AG04450 (cell line): ENCODE measurements at places on chromosomes 13 and 19.

- DNase-seq, result no peak
These were observed 24.8 kb downstream of the MAP4K1 start for GRCh38 chr19:38592940-38593339.

DNA sequence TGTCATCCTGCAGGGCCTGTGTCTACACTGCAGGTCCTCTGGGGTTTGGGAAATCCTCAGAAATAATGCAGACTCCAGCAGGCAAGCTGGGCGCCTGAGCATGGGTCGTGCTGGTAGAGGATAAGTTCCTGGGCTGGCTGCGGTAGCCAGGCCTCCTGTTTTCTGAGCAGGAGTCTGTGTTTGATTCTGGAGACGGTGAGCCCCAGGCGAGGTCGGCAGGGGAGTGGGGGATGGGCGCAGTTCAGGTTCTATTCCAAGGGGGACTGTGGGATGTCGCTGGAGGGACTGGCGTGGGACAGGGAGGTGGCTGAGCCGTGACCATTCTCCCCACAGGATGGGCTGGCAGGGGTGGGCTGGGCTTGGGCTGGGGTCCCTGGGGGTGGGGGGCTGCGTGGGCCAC lies 154.7 kb downstream of the KDM4B start:
- DNase-seq, result no peak

- no peak for DNase-seq
These were observed 9.4 kb downstream of the SIRT6 start for GRCh38 chr19:4172861-4173473.

- DNase-seq, result no peak
These were observed 1.3 kb upstream of the LENG1 start for GRCh38 chr19:54160854-54161253.

GRCh38 chr13:43298816-43299215 lies 275.4 kb downstream of the DNAJC15 start:
- DNase-seq, result no peak

DNA sequence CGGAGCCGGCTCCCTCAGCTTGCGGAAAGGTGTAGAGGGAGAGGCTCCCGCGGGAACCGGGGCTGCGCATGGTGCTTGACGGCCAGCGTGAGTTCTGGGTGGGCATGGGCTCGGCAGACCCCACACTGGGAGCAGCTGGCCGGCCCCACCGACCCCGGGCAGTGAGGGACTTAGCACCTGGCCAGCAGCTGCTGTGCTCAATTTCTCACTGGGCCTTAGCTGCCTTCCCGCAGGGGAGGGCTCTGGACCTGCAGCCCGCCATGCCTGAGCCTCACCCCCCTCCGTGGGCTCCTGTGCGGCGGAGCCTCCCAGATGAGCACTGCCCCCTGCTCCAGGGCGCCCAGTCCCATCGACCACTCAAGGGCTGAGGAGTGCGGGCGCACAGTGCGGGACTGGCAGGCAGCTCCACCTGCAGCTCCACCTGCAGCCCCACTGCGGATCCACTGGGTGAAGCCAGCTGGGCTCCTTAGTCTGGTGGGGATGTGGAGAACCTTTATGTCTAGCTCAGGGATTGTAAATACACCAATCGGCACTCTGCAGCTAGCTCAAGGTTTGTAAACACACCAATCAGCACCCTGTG lies 1141.8 kb downstream of the PCDH17 start:
- DNase-seq, result no peak

- no peak for DNase-seq
These were observed 26.1 kb downstream of the ALG5 start for GRCh38 chr13:36973009-36973408.
